Suprapubic skin (tissue), 4 donors: ENCODE measurements at places on chromosomes 2 and 18. TPM values are rescaled to one million over a fixed set of nuclear protein-coding genes. Genes with fewer than 3 reads are reported as not detected.

The DSG4 gene
- total RNA-seq = 1.8 TPM

GRCh38 chr2:136069773-136070172, 48.2 kb downstream of the CXCR4 start:
- no peak overlapping the region for H3K4me3 ChIP-seq
- no peaks in the 10 kb centered on the region for H3K4me1 ChIP-seq

- no peak overlapping the region for H3K27ac ChIP-seq
- H3K4me1 ChIP-seq = no peaks in the 10 kb centered on the region
- H3K27me3 ChIP-seq = no peaks in the 10 kb centered on the region
- H3K4me3 ChIP-seq = no peak overlapping the region
These were observed 224.5 kb downstream of the UXS1 start for GRCh38 chr2:105969552-105969951.

GRCh38 chr2:191459158-191459557, 214.0 kb downstream of the MYO1B start:
- no peaks in the 10 kb centered on the region for H3K27me3 ChIP-seq
- no peak for DNase-seq
- H3K4me1 ChIP-seq = no peaks in the 10 kb centered on the region
- no peak overlapping the region for H3K4me3 ChIP-seq

DNA sequence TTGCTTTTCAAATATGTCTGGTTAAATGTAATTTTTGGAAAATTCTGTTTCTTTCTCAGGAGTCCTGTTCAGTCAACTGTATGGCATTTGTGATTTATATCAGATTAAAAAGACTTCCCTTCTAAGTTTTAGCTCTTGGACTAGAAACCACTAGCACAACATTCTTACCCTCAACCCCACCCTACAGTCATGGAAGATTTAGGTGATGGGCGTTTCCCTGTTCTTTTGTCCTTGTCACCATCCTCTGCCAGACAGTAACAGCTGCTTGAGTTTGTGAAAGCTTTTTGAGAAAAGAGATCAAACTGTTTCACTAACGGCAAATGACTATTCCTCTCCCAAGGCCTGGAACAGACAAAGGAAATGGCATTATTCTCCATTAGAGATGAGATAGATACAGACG, 31.8 kb downstream of the SERPINB5 start:
- no peak overlapping the region for H3K4me3 ChIP-seq
- H3K27me3 ChIP-seq = no peaks in the 10 kb centered on the region
- peaks cover 7% of the 10 kb centered on the region for H3K4me1 ChIP-seq
- H3K27ac ChIP-seq = no peak overlapping the region

The LIMS3 gene
- total RNA-seq = 6.8 TPM

DNA sequence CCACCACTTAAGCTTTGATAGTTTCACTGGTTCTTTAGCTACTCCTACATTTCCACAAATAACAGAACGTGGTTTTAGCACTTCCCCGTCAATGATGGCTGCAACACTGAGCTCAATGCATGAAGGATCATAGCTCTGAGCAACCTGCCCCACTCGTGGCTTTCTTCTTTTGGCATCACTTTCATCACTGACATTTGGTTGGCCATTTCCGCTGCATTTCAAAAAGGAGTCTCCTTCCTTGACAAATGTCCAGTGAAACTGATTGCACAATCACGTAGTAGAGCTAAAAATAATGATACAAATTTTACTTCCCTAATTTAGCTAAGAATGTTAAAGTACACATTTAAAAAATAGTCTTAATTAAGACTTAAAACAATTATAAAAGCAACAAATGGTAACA, 205.2 kb upstream of the HDAC4 start:
- H3K4me1 ChIP-seq = peaks cover 5% of the 10 kb centered on the region
- no peak overlapping the region for H3K4me3 ChIP-seq
- no peaks in the 10 kb centered on the region for H3K36me3 ChIP-seq
- no peak overlapping the region for H3K27ac ChIP-seq
- DNase-seq = no peak

The TRAK2 gene
- total RNA-seq = 26.3 TPM

DNA sequence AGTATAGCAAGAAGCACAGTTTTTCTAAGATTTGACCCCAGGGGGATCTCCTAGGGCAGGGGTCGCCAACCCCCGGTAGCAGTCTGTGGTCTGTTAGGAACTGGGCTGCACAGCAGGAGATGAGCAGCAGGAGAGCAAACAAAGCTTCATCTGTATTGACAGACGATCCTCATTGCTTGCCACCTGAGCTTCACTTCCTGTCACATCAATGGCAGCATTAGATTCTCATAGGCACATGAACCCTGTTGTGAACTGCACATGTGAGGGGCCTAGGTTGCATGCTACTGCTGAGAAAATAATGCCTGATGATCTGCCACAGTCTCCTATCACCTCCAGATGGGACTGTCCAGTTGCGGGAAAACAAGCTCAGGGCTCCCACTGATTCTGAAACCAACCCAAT, 136.2 kb downstream of the RGPD3 start:
- no peaks in the 10 kb centered on the region for H3K4me1 ChIP-seq
- H3K27me3 ChIP-seq = no peaks in the 10 kb centered on the region
- no peak overlapping the region for H3K4me3 ChIP-seq
- H3K36me3 ChIP-seq = no peaks in the 10 kb centered on the region
- H3K27ac ChIP-seq = no peak overlapping the region

DNA sequence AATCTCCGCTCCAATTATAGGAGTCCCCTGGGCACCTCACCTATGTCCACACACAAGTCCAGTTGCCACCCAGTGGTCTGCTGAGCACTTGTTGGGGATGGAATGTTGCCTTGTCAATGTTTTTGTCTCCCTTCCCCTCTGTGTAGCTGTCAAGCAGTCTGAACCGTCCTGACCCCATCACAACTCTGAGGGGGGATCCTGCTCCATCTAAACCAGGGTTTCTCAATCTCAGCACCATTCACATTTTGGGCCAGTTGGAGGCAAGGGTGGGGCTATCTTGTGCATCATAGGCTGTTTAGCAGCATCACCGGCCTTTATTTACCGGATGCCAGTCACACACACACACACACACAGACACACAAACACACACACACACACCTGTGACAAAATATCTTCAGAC, 53.0 kb downstream of the CYP26B1 start:
- no peaks in the 10 kb centered on the region for H3K36me3 ChIP-seq
- no peaks in the 10 kb centered on the region for H3K27me3 ChIP-seq
- no peak for DNase-seq
- H3K4me1 ChIP-seq = peaks cover 3% of the 10 kb centered on the region
- H3K27ac ChIP-seq = no peak overlapping the region

GRCh38 chr2:175552902-175553301, 371.4 kb upstream of the ATP5MC3 start:
- DNase-seq = no peak
- no peak overlapping the region for H3K4me3 ChIP-seq
- H3K4me1 ChIP-seq = no peaks in the 10 kb centered on the region
- H3K27ac ChIP-seq = no peak overlapping the region
- no peaks in the 10 kb centered on the region for H3K36me3 ChIP-seq

The APOB gene
- 5.6 TPM for total RNA-seq

DNA sequence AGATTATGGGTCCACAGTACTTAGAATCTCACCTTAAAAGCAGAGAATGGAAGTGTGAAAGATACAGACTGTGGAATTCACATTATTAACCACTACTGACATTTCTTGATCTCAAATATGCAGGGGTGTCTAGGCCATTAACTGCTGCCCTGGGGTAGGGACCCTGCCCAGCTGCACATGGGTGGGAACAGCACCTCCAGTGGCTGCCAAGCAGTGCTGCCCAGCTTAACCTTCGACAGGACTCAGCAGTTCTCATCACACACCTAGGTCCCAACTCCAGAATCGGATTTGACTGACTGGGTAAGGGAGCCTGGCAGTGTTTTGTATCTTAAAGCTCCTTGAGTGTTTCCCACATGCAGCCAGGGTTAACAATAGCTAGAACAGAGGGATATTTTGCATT, 14.9 kb downstream of the ERFE start:
- no peaks in the 10 kb centered on the region for H3K27me3 ChIP-seq
- no peak overlapping the region for H3K27ac ChIP-seq
- H3K36me3 ChIP-seq = peaks cover 86% of the 10 kb centered on the region
- no peak overlapping the region for H3K4me3 ChIP-seq
- no peak for DNase-seq
